ENCODE measurements at places on chromosomes 1 and 21.

DNA sequence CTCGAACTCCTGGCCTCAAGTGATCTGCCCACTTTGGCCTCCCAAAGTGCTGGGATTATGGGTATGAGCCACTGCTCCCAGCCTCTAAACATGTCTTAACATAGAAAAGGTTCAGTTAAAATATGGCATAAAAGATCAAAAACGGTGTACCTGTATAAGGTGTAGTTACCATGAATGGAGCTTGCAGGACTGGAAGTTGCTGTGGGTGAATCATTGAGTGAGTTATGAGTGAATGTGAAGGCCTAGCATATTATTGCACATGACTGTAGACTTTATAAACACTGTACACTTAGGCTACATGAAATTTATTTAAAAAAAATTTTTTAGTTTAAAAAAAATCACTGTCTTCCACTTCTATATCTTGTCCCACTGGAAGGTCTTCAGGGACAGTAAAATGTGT lies 15.7 kb downstream of the ABCD3 start:
- no peak for DNase-seq

GRCh38 chr1:161439280-161440232 lies 65.7 kb upstream of the FCGR2A start:
- DNase-seq, result no peak

DNA sequence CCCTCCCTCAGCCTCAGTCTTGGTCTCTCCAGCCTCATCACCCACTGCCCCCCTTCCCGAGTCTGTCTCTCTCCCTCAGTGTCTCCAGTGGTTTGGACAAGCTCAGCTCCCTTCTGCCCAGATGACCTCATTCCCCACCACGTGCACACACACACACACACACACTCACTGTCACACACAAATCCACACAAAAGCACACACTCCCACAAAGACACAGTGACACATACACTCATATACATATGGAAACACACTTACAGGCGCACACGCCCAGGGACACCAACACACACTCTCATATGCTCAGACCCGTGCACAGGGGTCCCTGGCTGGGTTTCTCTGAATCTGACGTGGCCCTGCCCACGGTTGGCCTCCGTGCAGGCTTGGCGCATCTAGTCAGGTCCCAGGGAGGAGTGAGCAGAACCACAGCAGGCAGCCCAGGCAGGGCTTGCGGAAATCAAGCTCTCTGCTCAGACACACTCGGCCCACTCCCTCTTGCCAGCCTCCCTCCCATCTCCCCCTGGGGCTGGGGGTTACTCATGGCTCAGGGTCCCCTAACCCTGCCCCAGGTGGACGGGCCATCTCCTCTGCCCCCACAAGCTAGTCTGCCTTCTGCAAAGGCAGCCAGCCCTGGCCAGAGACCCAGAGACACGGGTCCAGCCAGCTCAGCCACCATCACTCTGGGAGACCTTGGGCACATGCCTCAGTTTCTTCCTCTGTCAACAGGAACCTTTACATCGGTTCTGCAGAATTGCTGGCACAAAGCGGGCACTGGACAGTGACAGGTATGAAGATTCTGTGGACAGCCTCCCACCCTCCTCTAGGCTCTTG lies 38.5 kb upstream of the FAM131C start:
- DNase-seq, result no peak

GRCh38 chr1:171484760-171485374 lies 463 bp upstream of the PRRC2C start:
- DNase-seq, result no peak

DNA sequence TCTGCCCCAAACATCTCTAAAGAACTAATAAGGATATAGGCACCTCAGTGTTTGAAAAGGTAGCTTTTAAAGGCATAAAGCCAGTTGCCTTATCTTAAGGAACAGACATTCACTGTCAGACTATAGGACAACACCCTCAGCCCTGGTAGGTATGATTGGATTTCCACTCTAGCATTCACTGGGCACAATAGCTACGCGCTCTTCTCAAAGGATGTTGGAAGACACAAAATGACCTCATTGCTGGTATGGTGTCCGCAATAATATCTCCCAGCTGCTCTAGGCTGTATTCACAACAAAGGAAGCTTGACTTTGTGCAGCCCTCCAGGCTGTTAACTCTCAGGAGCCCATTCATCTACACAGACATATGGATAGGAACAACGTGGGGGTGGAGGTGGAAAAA lies 119.4 kb upstream of the CXADR start:
- DNase-seq, result no peak

DNA sequence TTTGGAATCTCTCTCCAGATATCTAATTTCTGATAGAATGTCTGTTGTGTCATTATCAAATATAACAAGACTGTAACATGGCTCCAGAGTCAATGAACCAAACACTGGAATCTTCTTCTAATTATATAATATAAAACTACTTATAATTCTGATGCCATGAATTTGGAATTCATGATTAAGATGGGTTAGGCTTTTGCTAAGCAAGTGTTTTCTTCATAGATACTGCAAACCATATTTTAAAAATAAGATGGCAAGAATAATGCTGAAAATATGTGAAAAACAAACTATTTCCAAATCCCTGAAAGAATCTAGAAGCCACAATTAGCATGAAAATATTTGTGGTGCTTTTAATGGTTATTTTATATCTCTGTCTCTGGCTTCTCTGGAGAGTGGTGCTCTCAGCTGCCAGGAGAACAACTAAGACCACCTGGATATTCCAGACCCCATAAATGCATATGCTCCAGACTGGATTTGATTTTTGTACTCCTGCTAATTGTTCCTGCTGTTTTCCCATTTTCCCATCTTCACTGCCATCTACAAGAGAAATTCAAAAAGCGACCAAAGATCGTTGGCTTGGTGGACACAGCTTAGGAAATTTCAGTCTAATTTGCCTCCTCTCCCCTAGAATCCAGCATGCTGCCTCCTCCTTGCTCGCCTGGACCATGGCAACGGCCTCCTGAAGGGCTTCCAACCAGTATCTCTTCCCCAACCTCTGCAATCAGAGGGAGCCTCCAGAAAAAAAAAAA lies 418.9 kb downstream of the SETD4 start:
- DNase-seq, result no peak

GRCh38 chr1:229832695-229833094 lies 206.6 kb downstream of the URB2 start:
- DNase-seq, result no peak

- no peak for DNase-seq
Observed at GRCh38 chr1:96772349-96772748, 50.8 kb downstream of the PTBP2 start.

- DNase-seq, result peak; percentile 68
Observed at GRCh38 chr1:101236516-101237228, at the start of gene S1PR1. S1PR1 (plus strand) TSS chr1:101237019; CDS start chr1:101238985, 1,966 bp downstream.

GRCh38 chr1:21174230-21174629 lies 2.5 kb downstream of the EIF4G3 start:
- no peak for DNase-seq

DNA sequence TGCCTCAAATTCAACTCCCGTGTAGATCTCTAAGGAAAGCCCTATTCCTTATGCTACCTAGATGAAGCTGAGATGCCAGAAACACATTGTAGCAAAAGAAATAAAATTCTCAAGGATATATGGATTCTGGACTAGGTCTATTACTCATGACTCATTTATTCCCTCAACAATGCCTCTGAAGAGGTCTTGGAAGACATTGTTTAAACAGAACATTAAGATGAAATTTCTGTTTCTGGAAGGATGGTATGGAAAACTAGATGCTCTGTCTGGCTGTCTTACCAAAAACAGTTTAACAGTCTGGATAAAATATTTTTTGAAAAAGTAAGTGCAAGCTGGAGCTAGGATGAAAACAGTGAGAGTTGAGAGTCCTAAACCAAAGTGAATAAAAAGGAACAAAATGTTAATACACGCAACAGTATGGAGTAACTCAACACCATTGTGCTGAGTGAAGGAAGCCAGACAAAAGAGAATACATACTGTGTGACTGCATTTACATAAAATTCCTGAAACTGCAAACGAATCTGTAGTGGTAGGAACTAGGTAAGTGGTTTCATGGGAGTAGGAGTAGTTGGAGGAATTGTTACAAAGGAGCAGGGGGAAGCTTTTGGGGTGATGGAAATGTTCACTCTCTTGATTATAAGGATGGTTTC lies 59.3 kb upstream of the GNG12 start:
- no peak for DNase-seq

DNA sequence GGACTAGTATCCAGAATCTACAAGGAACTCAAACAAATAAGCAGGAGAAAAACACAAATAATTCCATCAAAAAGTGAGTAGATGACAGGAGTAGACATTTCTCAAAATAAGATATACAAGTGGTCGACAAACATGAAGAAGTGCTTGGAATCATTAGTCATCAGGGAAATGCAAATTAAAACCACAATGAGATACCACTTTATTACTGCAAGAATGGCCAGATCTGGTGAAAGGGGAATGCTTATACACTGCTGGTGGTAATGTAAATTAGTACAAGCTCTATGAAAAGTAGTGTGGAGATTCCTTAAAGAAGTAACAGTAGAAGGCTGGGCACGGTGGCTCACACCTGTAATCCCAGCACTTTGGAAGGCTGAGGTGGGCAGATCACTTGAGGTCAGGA lies 73.8 kb downstream of the POU2F1 start:
- DNase-seq, result no peak

DNA sequence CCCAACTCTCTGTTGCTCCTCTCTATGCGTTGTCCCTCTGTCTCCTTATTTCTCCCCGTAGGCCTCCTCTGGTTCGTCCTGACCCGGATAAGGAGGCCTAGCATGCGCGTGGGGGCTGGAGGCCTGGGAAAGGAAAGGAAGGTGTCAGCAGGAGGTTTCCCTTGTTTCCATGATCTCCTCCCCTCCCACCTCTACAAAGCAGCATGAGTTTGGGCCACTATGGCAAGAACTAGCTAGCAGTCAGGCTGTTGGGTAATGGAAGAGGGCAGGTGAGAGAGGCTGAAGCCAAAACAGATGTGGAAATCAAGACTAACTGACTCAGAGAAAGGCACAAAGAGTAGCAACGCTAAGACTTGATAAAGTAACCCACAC lies 687 bp upstream of the SEMA6C start:
- DNase-seq, result no peak

GRCh38 chr1:176559474-176559873 lies 96.5 kb downstream of the PAPPA2 start:
- DNase-seq, result no peak

- DNase-seq, result no peak
Observed at GRCh38 chr1:156717351-156717750, 10.9 kb upstream of the METTL25B start.

GRCh38 chr1:233278631-233279030 lies 16.9 kb downstream of the PCNX2 start:
- no peak for DNase-seq

Data from tibial artery (tissue), 4 donors.